Cerebellar nuclear complex (tissue), 1 donor: ENCODE measurements at places on chromosomes 3 and 15.

DNA sequence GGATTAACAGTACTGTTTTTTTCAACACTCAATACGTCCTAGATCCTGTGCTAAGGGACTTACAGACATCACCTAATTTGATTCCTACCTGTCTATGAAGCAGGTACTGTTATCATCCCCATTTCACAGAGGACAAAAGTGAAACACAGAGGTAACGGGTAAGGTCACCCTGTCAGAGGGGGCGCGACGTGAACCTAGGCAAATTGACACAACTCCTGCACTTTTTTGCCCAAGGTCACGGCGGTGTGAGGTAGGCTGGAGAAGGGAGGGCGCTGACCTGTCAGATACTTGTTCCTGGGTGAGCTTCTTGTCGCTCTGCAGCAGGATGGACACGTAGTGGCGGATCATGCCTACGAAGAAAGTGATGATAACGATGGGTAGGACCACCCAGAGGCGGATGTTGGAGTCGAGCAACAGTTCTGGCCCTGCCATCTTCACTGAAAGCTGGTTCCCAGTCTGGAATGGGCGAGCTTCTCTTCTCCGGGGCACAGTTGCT is 363 bp downstream of the EMC3 start:
- no peak for DNase-seq

DNA sequence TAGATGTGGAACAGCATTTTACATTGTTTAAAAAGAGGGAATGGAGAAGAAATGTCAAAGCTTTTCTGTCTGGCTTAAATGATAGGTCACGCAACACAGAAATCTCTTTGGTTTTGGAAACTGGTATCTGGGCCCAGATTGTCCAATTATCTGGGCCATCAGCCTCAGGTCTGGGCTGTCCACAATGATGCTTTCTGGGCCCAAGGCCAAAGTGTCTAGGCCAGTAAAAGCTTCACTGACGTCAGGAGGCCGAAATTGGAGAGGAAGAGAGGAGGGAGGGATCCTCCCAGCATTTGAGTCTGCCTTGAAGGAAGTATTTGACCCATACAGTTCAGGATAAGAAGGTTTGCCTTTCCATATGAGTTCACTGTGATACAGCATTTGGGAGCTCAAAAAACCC is 60.7 kb upstream of the ALDH1A3 start:
- peak; percentile 15 for DNase-seq

GRCh38 chr3:96259-96658 is 100.3 kb upstream of the CHL1 start:
- DNase-seq: no peak

DNA sequence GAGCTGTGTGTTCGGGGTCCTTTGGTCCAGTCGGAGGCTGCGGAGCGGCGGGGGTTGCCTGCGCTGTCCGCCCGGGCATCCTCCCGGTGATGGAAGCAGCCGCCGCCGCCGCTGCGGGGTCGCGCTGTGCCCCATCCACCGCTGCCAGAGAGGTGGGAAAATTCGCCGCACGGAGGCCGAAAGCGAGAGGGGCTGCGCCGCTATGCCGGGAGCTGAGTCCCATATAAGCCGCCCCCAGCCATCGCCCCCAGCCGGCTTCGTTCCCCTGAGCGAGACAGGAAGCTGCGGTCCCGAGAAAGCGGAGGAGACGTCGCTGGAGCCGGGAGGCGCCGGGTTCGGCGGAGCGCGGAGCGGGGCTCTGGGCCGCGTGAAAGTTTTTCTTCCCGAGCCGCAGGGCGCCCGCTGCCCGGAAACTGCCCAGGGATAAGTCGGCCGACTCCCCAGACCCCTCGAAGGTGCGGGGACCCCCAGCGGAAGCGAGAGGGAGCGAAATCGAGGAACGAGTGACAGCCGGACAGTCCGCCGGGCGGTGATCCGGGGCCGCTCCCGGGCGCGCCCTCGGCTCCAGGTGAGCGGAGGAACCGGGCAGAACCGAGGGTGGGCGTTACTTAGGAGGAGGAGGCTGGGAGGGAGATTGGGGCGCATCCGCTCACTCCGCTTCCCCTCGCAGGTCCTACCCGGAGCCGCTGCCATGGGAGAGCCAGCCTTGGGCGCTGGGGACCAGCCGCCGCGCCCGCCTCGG is 574 bp downstream of the CHST2 start:
- no peak for DNase-seq

DNA sequence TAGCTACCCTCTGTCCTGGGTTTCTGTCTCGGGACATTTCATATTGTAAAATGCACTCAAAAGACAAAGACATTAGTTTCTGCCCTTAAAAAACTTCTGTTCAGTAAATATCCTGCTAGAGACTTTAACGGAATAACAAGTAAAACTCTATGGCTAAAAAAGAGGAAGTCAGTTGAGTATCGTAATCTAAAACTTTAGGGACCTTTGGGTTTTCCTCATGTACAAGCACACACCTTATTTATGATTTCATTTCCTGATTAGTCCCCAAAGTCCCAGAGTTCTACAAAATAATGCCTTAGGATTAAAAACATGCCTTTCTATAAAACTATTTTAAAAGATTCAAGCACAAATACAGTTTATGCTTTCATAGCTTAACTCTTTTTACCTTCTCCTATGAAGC is 585.9 kb downstream of the UNC13C start:
- DNase-seq: no peak

- no peak for DNase-seq
Measured at GRCh38 chr3:9066141-9066540, 102.9 kb upstream of the RAD18 start.

DNA sequence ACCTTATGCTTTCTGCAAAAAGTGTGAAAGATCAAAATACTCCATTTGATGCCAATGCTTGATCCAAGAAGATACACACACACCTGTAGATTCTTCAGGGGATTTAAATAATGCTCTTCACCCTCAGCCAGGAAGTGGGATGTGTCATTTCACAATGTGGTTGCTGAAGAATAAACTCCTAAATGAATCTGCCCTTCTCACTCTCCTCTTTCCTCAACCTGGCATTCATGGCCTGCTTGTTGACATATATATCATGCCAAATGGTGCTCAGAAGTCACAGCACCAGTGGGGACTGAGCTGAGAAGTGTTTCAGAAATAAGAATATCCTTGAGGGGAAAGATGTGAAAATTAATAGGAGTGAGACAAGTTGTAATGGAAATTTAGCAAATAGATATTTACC is 146.6 kb upstream of the ARHGEF26 start:
- no peak for DNase-seq
